ENCODE measurements at places on chromosomes 2 and 18.
A peak's percentile ranks its signal among the peaks of the same experiment; 100 is the strongest.

DNA sequence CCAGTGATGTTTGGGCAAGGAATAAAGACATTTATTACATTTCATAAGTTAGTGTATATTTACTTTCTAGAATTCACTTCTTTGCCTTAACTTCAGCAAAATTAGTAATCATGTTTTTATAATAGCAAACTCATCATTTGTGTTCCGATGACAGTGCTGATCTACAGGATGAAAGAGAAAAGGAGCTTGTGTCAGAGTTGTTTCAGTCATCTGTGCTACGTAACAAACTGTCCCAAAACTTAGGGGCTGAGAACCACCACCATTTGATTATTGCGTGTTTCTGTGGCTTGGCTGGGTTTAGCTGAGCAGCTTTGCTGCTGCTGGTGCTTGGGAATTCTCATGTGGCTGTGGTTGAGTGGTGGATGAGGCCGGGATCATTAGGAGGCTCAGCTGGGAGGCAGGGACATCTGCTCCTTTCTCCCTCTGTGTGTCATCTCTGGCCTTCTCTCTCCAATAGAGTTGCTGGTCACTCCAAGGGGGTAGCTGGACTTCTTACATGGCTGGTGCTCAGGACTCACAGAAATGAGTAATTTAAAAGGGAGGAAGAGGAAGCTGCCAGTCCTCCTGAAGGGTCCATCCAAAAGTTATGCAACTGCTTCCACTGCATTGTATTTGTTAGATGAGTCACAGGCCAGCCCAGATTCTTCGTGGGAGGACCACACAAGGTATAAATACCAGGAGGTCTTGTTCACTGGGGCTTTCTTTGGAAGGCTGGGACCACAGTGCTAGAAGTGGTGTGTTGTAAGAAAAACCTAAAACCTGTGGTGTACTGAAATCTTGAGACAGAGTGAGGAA, 43.4 kb upstream of the HAAO start:
- no peak for DNase-seq

GRCh38 chr2:36507408-36507812, 90.6 kb downstream of the FEZ2 start:
- peak; percentile 3 for DNase-seq

DNA sequence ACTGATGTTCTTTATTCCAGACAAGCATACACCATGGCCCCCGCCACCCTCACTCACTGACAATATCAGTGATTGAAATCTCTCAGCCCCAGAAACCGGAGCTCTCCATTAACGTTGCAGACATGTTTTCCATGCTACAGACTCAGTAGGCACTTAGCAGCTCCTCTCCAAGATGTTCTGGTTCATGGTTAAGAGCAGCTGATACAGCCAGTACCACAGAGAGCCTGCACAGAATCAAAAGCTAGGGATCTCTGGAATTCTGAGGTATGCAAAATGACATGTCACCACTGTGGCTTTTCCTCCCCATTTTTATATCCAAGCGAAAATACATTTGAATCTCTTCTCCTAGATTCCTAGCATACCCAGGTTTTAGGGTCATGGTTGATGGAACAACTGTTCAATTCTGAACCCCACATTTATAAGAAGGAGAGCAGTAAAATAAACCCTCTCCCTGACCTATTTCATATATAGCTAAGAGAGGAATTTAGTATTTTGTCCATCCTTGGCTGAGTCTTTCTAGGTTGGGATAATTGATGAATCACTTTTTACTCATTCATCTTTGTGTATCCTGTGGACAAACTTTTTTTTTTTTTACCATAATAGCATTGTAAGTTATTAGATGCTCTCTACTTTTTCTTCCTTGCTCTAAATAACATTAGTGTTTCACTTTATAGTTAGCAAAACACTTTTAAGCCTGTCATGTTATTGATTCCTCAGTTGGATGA, 488.4 kb upstream of the PIK3C3 start:
- DNase-seq, result no peak

- no peak for DNase-seq
Observed at GRCh38 chr18:80168982-80169381, 59.9 kb downstream of the ADNP2 start.

GRCh38 chr18:45837283-45838070, 12.0 kb downstream of the SIGLEC15 start:
- peak; percentile 22 for DNase-seq

- no peak for DNase-seq
Observed at GRCh38 chr2:182015334-182016109, 29.9 kb downstream of the PPP1R1C start.

GRCh38 chr18:32289483-32290075, 99.7 kb downstream of the MEP1B start:
- DNase-seq, result peak; percentile 54

DNA sequence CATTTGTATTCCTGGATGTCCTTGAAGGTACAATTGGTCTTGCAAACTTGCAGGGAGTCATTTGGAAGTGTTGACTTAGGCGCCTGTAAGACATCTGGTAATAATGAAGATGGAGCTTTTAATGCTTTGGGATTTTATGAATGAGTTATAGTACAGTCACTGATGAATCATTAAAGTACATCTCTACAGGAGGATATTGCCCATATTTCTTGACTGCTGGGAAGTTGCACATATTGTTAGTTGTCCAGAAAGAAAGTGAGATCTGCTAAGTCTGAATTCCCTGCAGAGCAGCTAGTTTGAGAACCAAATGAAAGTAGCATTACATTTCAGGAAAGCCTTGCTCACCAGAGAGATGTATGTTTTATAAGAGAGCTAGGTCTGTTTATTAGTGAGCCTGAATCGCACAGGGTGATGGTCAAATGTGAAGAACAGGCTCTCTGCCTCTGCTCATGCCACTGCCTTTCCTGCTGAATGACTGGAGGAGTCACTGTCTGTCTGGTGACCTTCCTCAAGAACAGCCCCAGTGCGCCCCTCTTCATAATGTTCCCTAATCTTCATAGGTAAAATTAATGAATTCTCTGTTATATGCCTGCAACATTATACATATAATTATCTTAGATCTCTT, 138.9 kb upstream of the KLHL14 start:
- no peak for DNase-seq

DNA sequence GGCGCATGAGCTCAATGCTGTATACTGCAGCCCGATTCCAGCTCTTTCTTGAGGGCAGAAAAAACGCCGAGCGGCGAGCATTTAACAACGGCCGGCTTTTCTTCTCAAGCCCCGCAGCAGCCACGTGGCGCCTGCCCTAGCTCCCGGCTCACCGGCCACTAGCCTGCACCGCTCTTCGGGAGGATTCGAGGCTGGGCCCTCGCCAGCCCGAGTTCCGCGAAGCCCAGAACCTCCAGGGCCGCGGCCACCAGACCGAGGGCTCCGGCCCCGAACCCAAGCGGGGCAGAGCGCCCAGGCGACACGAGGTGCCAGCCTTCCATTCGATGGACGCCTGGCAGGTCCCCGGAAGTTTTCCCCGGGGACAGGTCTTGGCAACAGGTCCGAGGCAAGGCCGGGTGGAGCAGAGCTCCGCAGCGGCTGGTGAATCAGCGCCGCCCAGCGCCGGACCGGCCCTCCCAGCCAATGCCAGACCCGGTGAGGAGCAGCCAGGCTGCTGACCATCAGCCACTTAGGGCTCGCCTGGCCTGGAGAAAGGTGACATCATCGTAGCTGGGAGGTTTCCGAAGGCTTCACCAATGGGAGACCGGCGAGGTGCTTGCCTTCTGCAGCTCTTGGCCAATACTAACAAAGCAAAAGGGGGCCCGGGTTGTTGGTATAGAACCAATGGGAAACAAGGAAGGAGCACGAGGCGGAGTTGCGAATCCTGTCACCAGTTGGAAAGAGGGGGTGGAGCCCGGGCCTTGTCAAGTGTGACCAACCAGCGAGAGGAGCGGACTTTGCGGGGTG, 552 bp upstream of the MXD1 start:
- peak; percentile 100 for DNase-seq

DNA sequence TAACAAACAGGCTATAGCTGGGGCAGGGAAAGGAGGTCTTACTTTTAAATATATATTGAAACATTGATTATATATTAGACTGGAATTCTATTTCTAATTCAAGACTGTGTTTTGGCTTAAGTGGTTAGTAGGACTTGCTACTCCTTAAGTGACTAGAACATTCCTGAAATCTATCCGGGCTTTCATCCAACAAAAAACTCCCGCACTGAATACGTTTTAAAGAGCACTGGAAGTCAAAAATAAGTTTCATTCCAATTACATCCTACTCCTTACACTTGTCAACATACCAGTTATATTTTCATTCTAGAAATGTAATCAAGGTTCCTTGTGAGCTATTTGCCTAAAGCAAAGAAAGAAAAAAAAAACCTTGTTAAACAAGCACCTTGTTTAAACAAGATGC, 204.6 kb downstream of the SP3 start:
- DNase-seq, result no peak
